ENCODE measurements at places on chromosomes 4 and X.

GRCh38 chrX:40922307-40922706, 162.9 kb upstream of the USP9X start:
- DNase-seq: no peak

- no peak for DNase-seq
Measured at GRCh38 chr4:153541456-153542096, 75.4 kb downstream of the TMEM131L start.

- DNase-seq: no peak
Measured at GRCh38 chrX:41326431-41326830, 7.5 kb upstream of the DDX3X start.

DNA sequence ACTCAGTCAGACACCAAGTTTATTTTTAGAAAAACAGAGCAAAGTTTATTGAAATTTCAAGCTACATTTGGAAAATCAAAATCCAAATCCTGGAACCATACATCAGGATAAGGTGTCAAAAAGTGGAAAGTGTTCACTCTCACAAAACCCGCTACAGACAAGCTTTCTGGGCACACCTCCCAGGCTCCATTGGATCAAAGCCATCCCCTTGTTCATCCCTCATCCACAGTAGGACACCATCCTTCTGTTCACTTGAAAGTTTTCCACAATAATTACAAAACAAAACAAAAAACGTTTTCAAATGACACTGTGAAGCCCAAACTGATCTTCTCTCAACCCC, 62.4 kb downstream of the TSC22D3 start:
- DNase-seq: no peak

- no peak for DNase-seq
Measured at GRCh38 chr4:101240099-101240498, 107.2 kb downstream of the PPP3CA start.

DNA sequence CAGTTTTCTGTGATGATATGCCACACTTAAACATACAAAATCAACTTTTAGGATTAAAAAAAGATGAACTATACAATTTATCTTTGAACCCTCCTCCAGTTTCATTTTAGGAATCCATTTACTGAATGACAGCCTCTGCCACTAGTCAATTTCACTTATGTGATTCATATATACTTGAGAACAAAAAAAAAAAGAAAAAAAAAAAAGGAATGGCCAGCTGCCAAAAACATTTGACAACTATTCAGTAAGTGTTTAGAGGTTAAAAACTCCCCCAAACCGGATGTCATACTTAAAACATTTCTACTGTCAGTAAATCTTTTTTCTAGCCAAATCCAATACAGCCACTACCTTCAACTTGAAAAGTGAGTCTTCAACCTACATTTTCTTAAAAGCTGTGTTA, 266.7 kb upstream of the MAGEB2 start:
- DNase-seq: no peak

DNA sequence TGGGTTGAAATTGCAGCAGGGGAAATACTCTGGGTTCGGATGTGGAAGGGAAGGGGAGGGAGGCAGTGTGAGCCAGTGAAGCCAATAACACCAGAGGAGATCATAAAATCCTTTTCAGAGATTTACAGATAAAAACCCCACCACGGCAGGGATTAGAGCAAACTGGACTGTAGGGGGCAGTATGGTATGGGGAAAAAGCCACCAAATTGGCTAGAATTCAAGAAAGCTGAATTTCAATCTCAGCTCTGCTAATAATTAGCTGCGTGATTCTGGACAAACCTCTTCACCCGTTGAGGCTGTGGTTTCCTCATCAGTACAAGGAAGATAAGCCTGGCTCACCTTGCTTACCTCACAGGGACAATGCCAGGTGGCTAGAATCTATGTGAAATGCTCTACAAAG, 108.1 kb downstream of the ATG4A start:
- DNase-seq: no peak
